ENCODE measurements at places on chromosomes 1 and 21.
A peak's percentile ranks its signal among the peaks of the same experiment; 100 is the strongest.

GRCh38 chr1:156515956-156516355 is 15.4 kb upstream of the MEF2D start:
- no peak for DNase-seq

- peak; percentile 79 for DNase-seq
Observed at GRCh38 chr21:36966066-36966820, at the start of gene HLCS. Gene HLCS, minus strand, starts transcription at chr21:36966669. Its CDS starts 31 bp downstream, at chr21:36966638.

DNA sequence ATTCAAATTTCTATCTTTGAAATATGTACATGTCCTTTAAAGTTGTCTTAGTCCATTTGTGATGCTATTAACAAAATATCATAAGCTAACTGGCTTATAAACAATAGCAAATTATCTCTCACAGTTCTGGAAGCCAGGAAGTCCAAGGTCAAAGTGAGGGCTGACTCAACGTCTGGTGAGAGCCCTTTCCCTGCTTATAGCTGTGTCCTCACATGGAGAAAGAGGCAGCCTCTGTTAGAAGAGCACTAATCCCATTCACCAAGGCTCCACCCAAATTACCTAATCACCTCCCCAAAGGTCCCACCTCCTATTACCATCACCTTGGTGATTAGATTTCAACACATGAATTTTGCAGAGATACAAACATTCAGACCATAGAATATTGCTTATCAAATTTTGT is 450.1 kb upstream of the BEND5 start:
- DNase-seq = no peak

DNA sequence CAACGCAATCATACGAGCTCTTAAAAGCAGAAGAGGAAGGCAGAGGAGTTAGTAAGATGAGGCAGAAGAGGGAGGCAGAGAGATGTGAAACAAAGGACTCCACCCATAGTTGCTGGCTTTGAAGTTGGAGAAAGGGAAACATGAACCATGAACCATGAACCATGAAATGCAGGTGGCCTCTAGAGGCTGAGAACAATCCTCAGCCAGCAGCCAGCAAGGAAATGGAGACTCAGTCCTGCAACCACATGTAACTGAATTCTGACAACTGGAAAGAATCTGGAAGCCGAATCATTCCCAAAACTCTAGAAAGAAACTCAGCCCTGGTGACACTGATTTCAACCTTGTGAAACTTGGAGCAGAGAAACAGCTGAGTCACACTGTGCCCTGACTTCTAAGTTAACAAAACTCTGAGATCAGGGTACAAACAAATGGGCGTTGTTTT is 10.1 kb downstream of the DIPK1A start:
- peak; percentile 56 for DNase-seq

DNA sequence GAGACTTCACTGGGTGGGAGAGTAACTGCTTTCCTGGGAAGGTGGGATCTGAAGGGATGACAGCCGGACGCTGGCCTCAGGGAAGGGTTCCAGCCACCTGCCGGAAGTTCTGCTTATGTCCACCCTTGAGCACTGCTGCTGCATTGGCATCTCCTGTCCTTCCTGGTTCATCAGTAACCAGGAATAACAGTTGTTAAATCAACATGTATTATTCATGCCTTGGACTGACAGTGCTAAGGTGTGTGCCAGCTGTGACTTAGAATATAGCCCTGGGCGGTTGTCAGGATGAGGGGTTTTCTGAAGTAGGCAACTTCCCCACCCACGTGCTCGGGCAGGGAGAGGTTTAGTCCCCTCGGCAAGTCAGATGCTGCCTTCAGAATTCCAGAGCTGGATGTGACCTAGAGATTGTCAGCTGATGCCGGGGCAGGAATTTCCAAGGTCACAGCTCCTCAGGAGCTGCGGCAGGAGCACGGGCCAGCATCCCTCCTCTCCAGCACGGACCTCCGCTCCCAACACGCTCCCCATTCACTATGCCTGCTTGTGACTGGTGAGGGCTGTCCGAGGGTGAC is 17.9 kb downstream of the CLDN14 start:
- no peak for DNase-seq

GRCh38 chr1:116390195-116390594 is 17.2 kb downstream of the ATP1A1 start:
- DNase-seq = peak; percentile 20

DNA sequence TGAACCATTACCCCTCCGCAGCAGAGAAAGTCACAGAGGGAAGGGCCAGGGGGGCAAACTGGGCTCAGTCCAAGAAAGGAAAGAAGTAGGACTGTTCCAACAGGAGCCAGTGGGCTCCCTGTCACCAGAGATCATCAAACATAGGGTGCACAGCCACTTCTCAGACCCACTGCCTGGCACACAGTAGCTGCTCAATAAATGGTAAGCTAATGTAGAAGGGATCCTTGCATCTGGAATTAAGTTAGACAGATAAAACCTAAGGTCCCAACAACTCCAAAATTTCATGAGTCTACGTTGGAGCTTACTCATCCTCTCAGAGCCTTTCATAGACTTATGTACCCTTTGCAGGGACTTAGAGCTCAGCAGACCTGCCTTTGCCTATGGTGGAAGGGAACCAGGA is 3.5 kb downstream of the BLACAT1 start:
- DNase-seq = no peak

GRCh38 chr1:7207875-7208646 is 422.8 kb downstream of the CAMTA1 start:
- no peak for DNase-seq

GRCh38 chr1:181548497-181548896 is 65.2 kb downstream of the CACNA1E start:
- DNase-seq = no peak

DNA sequence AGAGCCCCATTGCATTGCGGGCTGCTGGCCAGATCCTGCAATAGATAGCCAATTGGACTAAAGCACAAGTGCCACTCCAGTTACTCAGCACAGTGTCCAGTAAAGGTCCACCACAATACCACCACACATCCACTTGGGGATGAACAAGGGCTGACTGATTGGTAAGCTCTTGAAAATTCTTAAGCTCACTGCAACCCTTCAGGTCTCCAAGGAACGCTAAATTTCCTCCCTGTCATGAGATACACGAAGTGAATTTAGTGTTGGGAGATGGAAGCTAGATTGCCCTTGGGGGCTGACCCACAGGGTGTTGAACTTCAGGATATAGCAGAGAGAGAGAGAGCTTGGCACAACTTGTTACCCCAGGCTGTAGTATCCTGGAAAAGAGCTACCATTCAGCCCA is 9.8 kb upstream of the AADACL3 start:
- DNase-seq = no peak

GRCh38 chr1:22258698-22259097 is 115.8 kb upstream of the WNT4 start:
- DNase-seq = no peak

DNA sequence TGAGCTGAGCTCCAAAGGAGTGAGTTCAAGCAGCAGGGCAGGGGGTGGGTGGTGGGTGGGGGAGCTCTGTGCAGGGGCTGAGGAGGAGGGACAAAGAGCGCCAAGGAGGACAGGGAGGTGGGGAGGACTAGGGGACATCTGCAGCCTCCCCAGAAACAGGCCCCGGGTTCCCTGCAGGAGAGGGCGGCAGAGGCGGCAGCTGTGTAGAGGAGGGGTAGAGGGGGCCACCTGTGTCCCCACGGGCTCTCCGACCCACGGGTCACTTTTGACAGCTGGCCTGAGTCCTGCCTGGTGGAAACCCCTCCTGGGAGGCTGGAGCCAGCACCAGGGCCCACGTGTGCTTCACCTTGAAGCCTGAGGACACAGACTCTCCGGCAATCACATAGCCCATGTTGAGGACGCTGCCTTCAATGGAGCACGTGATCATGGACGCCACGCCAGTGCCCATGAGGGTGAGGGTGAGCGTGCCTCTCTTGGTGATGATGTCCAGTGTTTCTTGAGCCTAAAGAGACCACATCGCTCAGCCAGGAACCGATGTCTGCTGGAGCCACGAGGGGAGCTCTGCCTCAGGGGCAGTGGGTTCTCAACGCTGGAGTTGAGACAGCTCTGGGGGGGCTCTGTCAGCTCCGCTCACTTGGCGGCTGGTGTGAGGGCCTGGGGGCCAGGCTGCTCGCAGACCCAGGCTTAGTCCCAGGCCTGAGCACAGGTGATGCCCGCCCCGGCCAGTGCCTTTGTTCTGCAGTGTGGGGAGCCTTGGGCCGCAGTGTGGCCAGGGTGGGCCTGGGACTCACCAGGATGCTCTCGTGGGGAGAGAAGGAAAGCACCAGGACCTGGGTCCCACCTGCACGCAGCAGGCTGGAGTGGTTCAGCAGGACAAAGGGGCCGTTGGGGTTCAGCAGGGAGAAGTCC is 6.6 kb upstream of the TMEM52 start:
- DNase-seq = no peak

- peak; percentile 30 for DNase-seq
Observed at GRCh38 chr1:223776075-223776814, 63.9 kb downstream of the CAPN2 start.

- no peak for DNase-seq
Observed at GRCh38 chr1:167165948-167166689, 54.6 kb upstream of the POU2F1 start.

DNA sequence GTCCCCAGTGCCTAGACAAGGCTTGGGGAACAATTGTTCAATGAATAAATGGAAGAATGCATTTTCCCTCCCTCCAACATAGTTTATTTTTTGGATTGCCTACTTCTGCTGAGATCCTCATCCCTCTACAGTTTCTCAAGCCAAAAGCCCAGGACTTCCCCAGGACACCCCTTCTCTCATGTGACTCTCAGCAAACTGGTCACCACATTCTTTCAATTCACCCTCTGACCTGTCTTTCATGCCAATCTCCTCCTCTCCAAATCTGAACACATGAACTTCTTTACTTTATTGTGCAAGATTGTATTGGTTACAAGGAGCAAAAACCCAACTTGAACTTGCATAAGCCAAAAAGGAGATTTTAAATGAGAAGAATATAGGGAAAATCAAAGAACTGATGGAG is 103.2 kb upstream of the JUN start:
- DNase-seq = no peak

GRCh38 chr1:116255486-116256285 is 117.4 kb upstream of the ATP1A1 start:
- DNase-seq = no peak

- no peak for DNase-seq
Observed at GRCh38 chr1:74731399-74732052, 1.3 kb downstream of the CRYZ start.

DNA sequence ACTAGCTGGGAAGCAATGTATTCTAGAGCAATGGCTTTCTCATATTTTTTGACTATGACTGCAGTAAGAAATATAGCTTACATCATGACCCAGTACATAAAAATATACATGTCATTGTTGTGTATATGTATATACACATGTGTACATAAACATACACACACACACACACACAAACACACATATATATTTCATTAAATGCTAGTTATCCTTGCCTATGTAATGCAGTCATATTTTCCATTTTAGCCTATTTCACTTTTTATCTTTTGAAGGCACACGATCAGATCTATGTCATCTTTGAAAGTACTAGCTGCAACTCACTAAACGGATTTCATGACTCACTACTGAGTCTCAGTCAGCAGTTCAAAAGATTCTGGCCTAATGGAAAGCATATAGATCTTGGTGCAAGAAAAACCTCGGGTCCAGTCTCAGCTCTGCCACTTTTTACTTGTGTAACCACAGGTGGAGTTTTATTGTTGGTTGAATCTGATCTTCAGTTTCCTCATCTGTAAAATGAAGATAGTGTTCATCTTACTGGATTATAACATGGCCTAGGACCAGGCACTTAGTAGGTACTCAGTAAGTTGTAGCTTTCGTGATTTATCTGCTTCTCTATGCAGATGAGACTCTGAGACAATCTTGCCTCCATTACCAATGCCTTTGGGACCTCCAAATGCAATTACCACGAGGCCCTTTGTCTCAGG is 325.6 kb downstream of the RRAGC start:
- DNase-seq = no peak

DNA sequence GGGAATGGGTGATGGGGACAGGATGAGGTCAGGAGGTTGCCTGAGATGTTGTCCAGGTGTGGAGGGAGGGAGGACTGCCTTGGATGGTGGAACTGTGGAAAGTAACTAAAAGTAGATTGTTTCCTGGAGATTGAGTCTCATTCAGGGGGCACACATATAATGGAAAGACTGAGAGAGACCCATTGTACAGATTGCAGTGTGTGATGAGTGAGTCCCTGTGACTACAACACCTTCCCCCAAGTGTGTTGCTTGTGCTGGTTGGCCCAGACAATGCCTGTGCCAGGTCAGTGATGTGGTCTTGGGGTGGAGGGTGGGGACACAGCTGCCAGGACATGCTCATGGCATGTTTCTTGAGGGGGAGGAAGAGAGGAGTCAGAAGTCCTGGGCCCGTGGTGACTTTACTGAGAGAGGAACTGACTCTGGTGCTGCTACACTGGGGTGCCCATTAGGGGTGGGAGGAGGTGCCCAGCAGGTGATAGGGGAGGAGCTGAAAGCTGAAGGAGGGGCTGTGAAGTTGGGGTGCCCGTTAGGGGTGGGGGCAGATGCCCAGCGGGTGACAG is 5.2 kb downstream of the SNAP47 start:
- no peak for DNase-seq

DNA sequence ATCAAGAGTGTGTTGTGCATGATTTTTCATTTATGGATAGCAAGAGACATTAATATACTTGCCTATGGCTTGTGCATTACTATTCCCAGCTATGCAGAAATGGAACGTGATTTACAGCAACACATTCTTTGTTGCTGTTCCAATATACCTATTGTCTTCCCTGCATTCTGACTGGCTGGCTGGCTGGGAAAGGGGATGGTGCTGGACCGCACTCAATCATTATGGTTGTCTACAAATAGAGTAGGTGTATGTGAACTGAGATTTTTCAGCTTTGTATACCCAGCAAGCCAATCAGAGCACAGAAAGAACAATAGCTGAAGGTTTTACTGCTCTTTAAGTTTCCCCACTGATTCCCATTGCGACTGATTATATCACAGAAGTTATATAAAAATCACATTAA is 167.5 kb downstream of the ATG4C start:
- no peak for DNase-seq

DNA sequence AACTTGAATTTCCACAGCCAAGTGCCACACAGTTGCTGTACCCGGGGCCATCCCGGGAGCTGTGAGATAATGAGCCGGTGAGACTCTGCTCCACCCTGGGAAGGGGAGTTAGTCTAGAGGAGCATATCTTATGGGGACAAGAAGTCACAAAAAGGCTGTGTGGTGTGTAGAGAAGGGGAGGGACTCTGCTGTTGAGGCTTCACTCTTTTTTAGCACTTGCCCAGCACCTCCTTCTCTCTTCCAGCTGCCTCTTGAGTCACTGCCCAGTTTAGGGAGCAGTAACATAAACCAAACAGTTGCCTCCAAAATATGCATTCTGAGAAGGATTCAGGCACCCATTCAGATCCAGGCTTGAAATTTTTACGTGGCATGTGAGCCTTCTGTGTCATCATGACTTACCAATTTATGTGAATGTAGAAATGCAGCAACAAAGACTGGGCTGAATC is 744 bp upstream of the WDR26 start:
- DNase-seq = peak; percentile 26

GRCh38 chr1:204983136-204983535 is 59.9 kb upstream of the CNTN2 start:
- DNase-seq = no peak

GRCh38 chr1:69700770-69701169 is 133.0 kb downstream of the LRRC7 start:
- no peak for DNase-seq

DNA sequence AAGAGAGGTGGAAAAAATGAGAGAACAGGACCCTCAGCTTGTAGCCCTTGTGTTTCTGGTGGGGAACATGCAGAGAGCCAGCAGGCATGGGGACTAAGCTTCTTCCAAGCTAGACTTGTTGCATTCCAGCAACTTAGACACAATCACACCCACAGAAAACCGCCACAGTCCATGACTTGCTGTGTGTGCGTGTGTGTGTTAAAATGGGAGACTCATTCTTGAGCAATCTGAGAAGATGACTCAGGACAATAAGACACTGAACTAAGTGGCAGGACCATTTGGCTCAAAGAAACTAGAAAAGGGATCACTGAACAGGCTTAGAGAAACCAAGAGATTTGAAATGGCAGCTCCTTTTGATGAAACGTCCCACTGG is 78.0 kb downstream of the HLX start:
- DNase-seq = no peak

Measured in CD4-positive, alpha-beta T cell treated with Interferon alpha-2 for 1 hour (primary cell).